ENCODE measurements at places on chromosomes 11 and 22.
A peak's percentile ranks its signal among the peaks of the same experiment; 100 is the strongest.

- DNase-seq, result no peak
- H3K4me1 ChIP-seq, result peaks cover 27% of the 10 kb centered on the region
- H3K27me3 ChIP-seq, result no peaks in the 10 kb centered on the region
- H3K4me3 ChIP-seq, result no peak overlapping the region
These were observed 2.4 kb downstream of the CHEK1 start for GRCh38 chr11:125627236-125627910.

DNA sequence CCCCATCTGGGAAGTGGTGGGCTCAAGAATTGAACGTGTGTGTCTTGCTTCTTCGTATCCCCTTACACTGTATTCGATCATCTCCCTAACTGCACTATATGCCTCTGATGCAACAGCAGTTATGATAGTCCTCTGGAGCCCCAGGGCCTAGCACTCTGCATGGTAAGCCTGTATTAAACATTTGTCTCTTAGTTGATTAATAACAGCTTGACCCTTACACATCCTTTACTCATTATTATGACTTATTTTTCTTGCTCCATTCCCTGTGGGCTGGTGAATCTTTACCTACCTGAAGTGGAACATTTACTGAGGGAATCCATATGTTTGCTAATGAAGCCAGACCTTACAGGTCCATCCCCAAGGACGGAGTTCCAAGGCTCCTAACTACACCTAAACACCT, 5.6 kb downstream of the STX3 start:
- peaks cover 14% of the 10 kb centered on the region for H3K36me3 ChIP-seq
- DNase-seq, result no peak
- H3K27ac ChIP-seq, result no peak overlapping the region
- no peak overlapping the region for H3K4me3 ChIP-seq
- peaks cover 81% of the 10 kb centered on the region for H3K4me1 ChIP-seq

DNA sequence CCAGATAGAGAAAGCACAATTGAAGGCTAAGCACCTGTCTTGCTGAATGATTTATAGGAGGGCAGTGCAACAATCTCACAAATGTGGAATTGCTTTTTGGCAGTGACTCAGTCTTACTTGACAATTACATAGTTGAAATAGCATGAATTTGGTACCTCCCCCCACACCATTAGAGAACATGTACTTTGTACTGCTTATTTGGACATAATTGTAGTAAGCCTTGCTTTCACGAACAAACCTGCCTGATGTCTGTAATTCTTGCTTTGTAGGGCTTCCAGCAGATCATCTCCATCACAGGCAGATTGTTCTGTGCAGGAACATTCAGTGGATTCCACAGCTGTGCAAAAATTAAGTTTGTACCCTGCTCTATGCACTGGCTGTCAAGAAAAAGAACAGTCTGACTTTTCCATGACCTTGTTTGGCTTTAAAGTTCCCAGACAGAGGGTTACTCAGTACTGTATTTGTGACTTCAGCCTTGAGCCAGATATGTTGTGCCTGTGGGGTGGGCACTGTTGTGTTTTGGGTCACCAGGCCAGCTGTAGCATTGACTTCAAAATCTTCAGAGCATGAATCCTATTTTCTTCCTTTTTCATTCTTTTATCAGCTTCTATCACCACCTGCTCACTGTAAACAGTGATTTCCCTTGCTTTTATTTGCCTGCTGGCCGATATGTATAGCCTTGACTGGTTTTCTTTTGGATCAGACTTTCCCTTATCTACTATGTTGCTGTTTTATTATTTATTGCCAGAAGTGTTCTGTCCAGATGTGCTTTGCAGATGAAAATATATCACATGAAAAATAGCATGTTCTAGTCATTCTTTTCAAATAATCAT, 941.0 kb upstream of the CHORDC1 start:
- H3K36me3 ChIP-seq, result no peaks in the 10 kb centered on the region
- H3K4me1 ChIP-seq, result peaks cover 13% of the 10 kb centered on the region
- no peak for DNase-seq
- H3K4me3 ChIP-seq, result no peak overlapping the region
- H3K27ac ChIP-seq, result no peak overlapping the region
- H3K27me3 ChIP-seq, result no peaks in the 10 kb centered on the region

- H3K4me3 ChIP-seq, result no peak overlapping the region
- no peak overlapping the region for H3K27ac ChIP-seq
- no peak for DNase-seq
- H3K36me3 ChIP-seq, result no peaks in the 10 kb centered on the region
- H3K4me1 ChIP-seq, result no peaks in the 10 kb centered on the region
These were observed 937.6 kb downstream of the BRD1 start for GRCh38 chr22:48889887-48890692.

GRCh38 chr11:14522245-14522644, 2.1 kb upstream of the PSMA1 start:
- peaks cover 23% of the 10 kb centered on the region for H3K4me1 ChIP-seq
- peaks cover 3% of the 10 kb centered on the region for H3K36me3 ChIP-seq
- no peak overlapping the region for H3K4me3 ChIP-seq
- no peaks in the 10 kb centered on the region for H3K27me3 ChIP-seq
- DNase-seq, result no peak

GRCh38 chr11:4026389-4026788, 68.2 kb upstream of the RRM1 start:
- no peaks in the 10 kb centered on the region for H3K27me3 ChIP-seq
- H3K27ac ChIP-seq, result no peak overlapping the region
- no peak for DNase-seq
- H3K4me3 ChIP-seq, result no peak overlapping the region
- no peaks in the 10 kb centered on the region for H3K36me3 ChIP-seq
- H3K4me1 ChIP-seq, result peaks cover 37% of the 10 kb centered on the region

GRCh38 chr11:86931548-86932258, 23.5 kb downstream of the FZD4 start:
- H3K4me3 ChIP-seq, result no peak overlapping the region
- DNase-seq, result peak; percentile 70
- H3K27me3 ChIP-seq, result no peaks in the 10 kb centered on the region
- H3K27ac ChIP-seq, result peak overlapping the region; percentile 18
- H3K4me1 ChIP-seq, result peaks cover 7% of the 10 kb centered on the region

DNA sequence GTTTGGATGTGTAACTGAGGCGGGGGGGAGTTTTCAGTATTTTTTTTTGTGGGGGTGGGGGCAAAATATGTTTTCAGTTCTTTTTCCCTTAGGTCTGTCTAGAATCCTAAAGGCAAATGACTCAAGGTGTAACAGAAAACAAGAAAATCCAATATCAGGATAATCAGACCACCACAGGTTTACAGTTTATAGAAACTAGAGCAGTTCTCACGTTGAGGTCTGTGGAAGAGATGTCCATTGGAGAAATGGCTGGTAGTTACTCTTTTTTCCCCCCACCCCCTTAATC, 2.3 kb downstream of the MALAT1 start:
- peaks cover 32% of the 10 kb centered on the region for H3K4me1 ChIP-seq
- peaks cover 46% of the 10 kb centered on the region for H3K36me3 ChIP-seq
- no peak for DNase-seq
- peak overlapping the region; percentile 75 for H3K27ac ChIP-seq

- H3K4me3 ChIP-seq, result peak overlapping the region; percentile 70
- peak overlapping the region; percentile 96 for H3K27ac ChIP-seq
- peaks cover under 1% of the 10 kb centered on the region for H3K36me3 ChIP-seq
- DNase-seq, result peak; percentile 87
These were observed 1.1 kb downstream of the TTLL12 start for GRCh38 chr22:43185860-43186261.

DNA sequence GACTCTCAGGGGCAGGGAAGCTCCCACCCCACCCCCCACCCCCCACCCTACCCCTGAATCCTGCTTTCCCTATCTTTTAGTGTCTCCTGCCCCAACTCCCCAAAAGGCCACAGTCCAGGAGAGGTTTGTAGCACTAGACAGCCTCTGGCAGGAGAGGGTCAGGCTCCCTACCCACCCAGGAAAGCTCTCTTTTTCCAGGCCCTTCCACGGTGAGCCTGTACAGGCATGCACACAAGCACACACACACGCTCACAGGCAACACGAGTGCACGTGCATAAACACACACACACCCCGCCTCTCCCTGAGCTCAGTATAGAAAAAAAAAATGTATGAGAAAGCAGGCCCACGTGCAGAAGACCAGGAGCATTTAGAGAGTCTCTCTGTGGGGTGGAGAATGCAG, 414.0 kb downstream of the MN1 start:
- H3K4me1 ChIP-seq, result no peaks in the 10 kb centered on the region
- H3K27ac ChIP-seq, result no peak overlapping the region
- no peaks in the 10 kb centered on the region for H3K36me3 ChIP-seq
- H3K4me3 ChIP-seq, result no peak overlapping the region
- peaks cover 14% of the 10 kb centered on the region for H3K27me3 ChIP-seq

DNA sequence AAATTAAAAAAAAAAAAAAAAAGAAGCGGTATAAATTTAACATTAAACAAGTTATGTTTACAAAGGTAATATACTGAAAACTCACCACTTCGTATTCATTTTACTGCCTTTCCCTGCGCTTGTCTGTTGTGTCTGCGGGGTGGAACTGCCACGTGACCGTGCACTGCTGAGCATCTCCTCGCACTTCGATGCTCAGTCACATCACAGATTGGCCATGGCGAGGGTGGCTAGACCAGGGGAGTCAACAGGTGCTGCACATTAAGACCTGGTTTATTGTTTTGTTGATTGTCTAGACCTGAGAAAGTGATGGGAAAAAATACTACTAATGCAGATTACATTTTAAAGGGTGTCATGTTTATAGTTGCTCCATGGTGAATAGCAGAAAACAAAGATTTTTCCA, 22.8 kb upstream of the TUB start:
- DNase-seq, result peak; percentile 13
- H3K4me1 ChIP-seq, result no peaks in the 10 kb centered on the region
- H3K27me3 ChIP-seq, result no peaks in the 10 kb centered on the region
- H3K36me3 ChIP-seq, result no peaks in the 10 kb centered on the region
- H3K27ac ChIP-seq, result no peak overlapping the region

- DNase-seq, result no peak
- no peaks in the 10 kb centered on the region for H3K4me1 ChIP-seq
- no peak overlapping the region for H3K4me3 ChIP-seq
These were observed 89.1 kb upstream of the TRIM48 start for GRCh38 chr11:55172734-55173415.

GRCh38 chr11:33692013-33692504, 8.6 kb downstream of the C11orf91 start:
- peak overlapping the region; percentile 85 for H3K27ac ChIP-seq
- H3K36me3 ChIP-seq, result no peaks in the 10 kb centered on the region
- peaks cover 81% of the 10 kb centered on the region for H3K4me1 ChIP-seq
- peak; percentile 95 for DNase-seq
- no peaks in the 10 kb centered on the region for H3K27me3 ChIP-seq

DNA sequence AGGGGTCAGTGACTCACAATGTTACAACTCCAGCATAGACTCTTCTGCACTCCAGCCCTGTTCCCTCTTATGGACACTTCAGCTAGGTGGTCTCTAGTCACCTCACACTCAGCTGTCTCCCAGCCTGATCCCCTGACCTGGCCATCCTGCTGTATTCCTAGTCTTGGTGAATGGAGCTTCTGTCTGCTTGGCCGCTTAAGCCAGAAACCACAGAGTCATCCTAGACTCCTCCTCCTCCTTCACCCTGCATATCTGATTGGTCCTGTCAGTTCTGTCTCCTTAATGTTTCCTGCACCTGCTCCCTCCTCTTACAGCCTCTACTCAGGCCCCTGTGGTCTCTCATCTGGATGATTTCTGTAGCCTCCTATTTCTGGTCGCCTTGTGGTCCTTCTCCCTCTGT, 144.9 kb downstream of the HIPK3 start:
- DNase-seq, result no peak
- H3K27ac ChIP-seq, result no peak overlapping the region
- no peaks in the 10 kb centered on the region for H3K36me3 ChIP-seq
- H3K4me1 ChIP-seq, result no peaks in the 10 kb centered on the region
- H3K27me3 ChIP-seq, result peaks cover 17% of the 10 kb centered on the region
- H3K4me3 ChIP-seq, result no peak overlapping the region

- DNase-seq, result peak; percentile 57
- H3K27ac ChIP-seq, result no peak overlapping the region
- peaks cover 34% of the 10 kb centered on the region for H3K4me1 ChIP-seq
- no peaks in the 10 kb centered on the region for H3K36me3 ChIP-seq
- H3K4me3 ChIP-seq, result no peak overlapping the region
These were observed 131.9 kb downstream of the TEAD1 start for GRCh38 chr11:12806113-12806512.

DNA sequence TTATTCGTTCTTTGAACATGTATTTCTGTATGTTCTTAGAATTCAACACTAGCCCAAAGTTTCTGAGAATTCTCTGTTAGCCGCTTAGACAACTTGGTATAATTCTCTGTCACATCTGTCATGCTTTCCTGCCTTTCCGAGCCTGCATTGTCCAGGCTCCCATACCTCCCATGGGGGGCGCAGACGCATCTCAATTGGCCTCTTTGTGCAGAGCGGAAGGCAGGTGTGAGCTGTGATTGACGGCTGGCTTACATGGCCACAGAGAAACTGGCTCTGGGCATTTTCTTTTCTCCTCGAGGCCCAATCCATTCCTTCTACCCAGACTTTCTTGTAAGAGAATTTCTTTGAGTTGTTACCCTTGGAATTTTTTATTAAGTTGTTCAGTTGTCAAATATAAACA, 132.7 kb upstream of the SESN3 start:
- DNase-seq, result no peak
- H3K4me1 ChIP-seq, result no peaks in the 10 kb centered on the region
- H3K27me3 ChIP-seq, result no peaks in the 10 kb centered on the region
- H3K27ac ChIP-seq, result no peak overlapping the region
- H3K4me3 ChIP-seq, result no peak overlapping the region
- no peaks in the 10 kb centered on the region for H3K36me3 ChIP-seq

DNA sequence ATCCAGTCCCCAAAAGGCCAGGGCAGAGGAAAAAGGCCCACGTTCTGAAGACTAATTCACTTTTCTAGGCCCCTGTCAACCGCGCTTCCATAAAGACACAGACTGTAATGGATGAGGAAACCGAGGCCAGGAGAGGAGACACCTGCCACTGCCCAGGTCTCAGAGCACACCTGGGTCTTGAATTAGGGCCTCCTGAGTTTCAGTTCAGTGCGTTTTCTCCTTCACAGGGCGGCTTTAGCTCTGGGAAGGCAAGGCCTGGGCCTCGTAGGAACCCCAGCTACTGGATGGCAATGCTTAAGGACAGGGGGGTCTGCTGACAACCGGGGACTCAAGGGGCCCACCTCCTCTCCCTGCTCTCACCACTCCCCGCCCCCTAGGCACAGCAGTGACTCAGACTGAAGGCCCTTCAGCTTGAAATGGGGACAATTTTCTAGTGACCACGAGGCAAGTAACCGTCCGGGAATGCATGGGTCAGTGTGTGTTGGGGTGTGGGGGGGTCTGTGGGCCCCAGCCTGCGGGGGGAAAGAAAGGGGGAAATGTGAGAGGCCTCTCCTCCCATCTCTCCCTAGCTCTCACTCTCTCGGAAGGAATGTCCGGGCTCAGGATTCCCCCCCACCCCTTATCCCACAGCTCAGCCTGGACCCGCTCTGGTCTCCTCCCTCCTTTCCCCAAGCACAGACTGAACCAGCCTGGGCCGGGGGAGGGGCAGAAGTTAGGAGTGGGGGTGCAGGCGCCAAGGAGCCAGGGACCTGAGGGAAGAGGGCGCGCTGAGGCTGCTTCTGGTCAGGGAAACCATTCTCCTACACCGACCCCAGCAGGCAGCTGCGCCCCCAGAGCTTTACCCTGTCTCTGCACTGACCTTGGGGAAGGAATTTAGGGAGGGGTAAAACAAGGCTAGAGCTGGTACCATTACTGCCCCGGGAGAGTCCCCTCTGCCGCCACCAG, 17.2 kb downstream of the CREB3L1 start:
- H3K4me1 ChIP-seq, result peaks cover 60% of the 10 kb centered on the region
- peak overlapping the region; percentile 45 for H3K27ac ChIP-seq
- no peaks in the 10 kb centered on the region for H3K27me3 ChIP-seq
- peak overlapping the region; percentile 45 for H3K4me3 ChIP-seq

- no peak overlapping the region for H3K4me3 ChIP-seq
- H3K36me3 ChIP-seq, result no peaks in the 10 kb centered on the region
- no peaks in the 10 kb centered on the region for H3K27me3 ChIP-seq
- no peak overlapping the region for H3K27ac ChIP-seq
These were observed 125.7 kb downstream of the KIRREL3 start for GRCh38 chr11:126874831-126875230.
